Osteoblast (primary cell): ENCODE measurements at places on chromosomes 12 and 14.
A peak's percentile ranks its signal among the peaks of the same experiment; 100 is the strongest.

GRCh38 chr14:97776890-97777558 is 979.8 kb downstream of the VRK1 start:
- DNase-seq: no peak

DNA sequence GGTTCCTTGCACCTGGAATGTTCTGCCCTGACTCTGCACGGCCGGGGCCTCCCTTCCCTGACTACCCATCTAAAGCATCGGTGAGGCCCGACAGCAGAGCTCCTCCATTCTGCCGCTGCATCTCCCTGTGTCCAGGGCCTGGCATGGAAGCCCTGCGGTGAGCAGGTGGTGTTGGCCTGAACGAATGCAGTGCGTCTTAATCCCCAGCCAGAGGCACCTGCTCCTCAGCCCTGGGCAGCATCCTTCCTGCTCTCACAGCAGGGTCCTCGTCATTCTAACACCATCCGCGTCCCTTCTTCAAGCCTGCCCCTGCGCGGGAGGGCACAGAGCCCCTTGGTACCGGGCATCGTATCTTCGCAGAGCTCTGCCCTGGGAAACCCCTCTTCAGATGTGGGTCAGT is 15.4 kb downstream of the BEGAIN start:
- no peak for DNase-seq

GRCh38 chr12:17666641-17667324 is 423.2 kb downstream of the RERGL start:
- no peak for DNase-seq

DNA sequence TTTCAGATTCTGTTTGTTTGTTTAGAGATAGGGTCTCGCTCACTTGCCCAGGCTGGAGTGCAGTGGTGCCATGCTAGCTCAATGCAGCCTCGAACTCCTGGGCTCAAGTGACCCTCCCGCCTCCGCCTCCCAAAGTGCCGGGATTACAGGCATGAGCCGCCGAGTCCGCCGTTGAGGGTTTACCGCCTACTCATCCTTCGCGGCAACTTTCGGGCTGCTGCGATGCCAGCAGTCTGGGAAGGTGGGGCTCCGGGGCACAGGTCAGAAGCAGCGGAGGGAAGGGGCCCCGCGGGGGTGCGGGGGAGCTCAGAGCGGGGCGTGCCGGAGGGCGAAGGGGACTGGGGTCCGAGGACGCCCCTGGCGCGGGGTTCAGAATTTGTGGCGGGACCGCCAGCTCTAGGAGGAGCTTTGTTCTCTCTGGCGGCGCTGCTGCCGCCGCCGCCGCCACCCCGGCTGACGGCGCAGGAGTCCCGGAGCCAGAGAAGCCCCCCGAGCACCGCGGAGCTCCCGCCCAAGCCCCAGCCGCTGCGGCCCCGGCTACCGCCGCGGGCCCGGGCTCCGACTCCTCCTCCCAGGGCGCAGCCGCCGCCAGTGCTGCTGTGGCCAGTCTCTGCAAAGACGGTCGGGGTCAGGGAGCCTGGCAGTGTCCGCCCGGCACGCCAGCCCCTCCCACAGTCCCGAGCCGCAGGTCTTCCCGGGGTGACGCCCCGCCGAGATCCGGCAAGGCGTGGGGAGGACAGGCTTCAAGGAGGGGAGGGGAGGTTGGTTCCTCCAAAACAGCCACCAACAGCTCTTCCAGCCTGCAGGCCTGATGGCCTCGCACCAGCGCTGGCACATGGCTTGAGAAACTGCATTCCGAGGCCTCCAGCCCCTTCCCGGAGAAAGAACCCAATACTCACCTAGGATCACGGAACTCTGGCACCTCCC is 10.9 kb upstream of the KRT77 start:
- no peak for DNase-seq

- DNase-seq: no peak
These were observed 36.5 kb upstream of the OVCH1 start for GRCh38 chr12:29533815-29534489.

GRCh38 chr12:55717011-55718007 is 1.5 kb downstream of the BLOC1S1 start:
- DNase-seq: peak; percentile 56

DNA sequence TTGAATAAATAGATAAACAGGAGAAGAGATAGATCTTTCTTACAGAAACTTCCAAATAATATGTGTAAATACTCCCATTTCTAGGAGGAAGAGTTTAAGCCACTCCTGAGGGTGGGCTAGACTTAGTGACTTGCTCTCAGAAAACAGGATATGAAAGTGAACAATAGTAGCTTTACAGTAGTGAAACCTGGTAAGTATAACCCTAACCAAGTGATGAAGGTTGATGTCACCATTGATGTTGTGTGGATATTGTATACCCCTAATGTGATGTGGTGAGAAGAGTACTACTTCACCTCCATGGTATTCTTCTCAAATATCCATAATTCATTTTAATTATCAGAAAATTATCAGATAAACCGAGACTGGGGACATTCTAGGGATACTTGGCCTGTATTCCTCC is 20.9 kb downstream of the AKAP6 start:
- DNase-seq: no peak

- no peak for DNase-seq
These were observed 83.2 kb upstream of the SSTR1 start for GRCh38 chr14:38124506-38124905.
